ENCODE measurements at places on chromosomes 1 and 21. TPM values are rescaled to one million over a fixed set of nuclear protein-coding genes. Genes with fewer than 3 reads are reported as not detected.

DNA sequence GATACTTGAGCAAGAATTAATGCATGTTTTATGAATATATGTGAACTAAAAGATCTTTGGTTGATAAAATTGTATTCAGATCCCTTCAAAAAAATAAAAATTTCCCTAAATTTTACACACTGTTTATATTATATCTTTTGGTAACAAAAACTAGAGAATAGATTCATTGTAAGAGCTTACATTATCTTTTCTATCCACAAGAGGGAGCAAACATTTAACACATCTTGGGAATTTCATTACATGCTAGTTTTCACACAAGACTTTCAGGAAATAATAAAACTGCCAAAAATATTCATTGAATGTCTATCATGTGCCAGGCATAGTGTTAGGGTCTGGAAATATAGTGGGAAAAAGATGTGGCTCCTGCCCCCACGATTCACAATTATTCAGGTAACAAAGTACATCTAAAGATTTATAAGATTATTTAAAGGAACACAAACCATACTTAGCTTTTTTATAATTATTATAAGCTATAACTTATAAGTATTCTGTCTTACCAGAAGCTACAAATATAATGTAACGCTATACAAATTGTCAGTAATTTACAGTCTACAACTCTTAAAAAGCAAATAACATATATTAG is 30.6 kb downstream of the FAF1 start:
- H3K27ac ChIP-seq, result no peak overlapping the region
- H3K4me3 ChIP-seq, result no peak overlapping the region
- no peak for DNase-seq
- H3K4me1 ChIP-seq, result no peaks in the 10 kb centered on the region
- no peaks in the 10 kb centered on the region for H3K36me3 ChIP-seq
- H3K27me3 ChIP-seq, result no peaks in the 10 kb centered on the region

DNA sequence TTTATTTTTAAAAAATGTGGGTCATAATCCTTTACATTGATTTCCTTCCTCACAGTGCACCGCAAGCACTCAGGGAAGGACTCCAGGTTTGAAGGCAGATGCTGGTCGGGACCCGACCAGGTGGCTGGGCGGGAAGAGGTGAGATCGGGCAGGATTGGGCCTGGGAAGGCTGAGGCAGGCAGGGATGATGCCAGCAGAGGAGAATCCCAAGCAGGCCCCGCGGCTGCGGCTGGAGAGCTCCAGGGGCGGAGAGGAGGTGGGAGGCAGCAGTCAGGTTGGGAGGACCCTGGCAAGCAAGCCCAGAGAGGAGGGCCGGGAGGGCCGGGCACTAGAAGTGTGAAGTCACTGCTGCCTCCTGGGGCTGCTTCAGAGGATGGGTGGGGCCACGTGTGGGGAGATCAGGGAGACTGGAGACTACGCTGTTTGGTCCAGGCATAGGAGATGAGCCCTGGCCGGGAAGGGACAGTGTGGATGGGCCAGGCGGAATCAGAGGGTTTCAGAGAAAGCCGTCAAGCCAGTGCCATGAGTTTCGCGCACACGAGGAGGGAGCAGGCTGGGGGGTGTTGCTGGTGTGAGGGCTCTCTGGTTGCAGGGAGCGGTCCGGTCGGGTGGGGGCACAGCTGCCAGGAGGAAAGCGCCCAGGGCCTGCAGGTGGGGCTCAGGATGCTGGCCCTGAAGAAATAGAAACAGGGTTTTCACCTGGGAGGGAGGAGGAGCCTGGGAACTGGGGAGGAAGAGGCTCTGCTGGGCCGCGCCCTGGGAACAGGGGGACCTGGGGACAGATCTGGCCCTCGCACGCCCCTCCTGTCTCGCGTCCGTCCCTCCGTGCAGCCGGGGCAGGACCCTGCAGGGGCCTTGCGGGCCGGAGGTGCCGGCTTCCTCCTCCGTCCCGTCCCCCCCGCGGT is 888 bp upstream of the COL18A1 start:
- peak overlapping the region; percentile 73 for H3K4me3 ChIP-seq
- peaks cover 7% of the 10 kb centered on the region for H3K36me3 ChIP-seq
- peaks cover 27% of the 10 kb centered on the region for H3K27me3 ChIP-seq
- H3K27ac ChIP-seq, result peak overlapping the region; percentile 78
- H3K4me1 ChIP-seq, result peaks cover 40% of the 10 kb centered on the region

- 0 out of 2 replicates have a peak, but pooled peaks cover 4% of the 10 kb centered on the region for H3K27me3 ChIP-seq
- H3K4me1 ChIP-seq, result 0 out of 2 replicates have a peak, but pooled peaks cover 2% of the 10 kb centered on the region
- no peak overlapping the region for H3K27ac ChIP-seq
- DNase-seq, result peak; percentile 87
Measured at GRCh38 chr1:31181515-31182343, 58.0 kb downstream of the NKAIN1 start.

DNA sequence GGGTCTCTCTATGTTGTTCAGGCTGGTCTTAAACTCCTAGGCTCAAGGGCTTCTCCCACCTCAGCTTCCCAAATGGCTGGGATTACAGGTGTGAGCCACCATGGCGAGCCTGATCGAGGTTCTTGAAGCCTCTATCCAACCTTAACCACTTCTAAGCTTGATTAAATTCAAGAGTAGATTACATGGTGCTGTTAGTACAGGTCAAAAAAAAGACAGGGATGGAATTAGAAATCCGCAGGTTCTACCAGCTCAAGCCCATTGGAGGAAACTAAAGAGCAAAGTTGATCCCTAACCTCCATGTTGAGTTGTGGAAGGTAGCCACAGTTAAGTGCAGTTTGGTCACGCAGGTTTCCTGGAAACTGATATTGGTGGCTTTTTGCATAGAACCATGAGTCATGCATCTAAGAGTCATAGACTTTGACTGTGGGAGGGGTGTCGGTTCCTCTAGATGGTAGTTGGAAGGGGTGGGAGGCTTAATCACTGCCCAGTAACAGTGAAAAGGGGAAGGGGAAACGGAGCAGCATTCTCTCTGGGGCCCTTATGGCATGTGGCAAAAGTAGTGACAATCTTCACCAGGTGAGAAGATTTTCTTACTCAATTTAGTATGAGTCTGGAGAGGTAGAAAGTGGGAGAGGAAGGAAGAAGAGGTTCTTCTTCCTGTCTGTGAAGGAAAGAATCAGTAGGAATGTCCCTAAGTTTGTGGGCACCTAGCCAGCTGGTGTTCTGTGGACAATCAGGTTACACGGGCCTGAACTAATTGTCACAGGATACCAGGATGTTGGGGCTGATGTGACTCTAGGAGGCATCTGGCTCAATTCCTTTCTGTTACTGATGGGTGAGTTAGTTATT is 7.0 kb downstream of the CD53 start:
- H3K36me3 ChIP-seq, result no peaks in the 10 kb centered on the region
- no peak overlapping the region for H3K27ac ChIP-seq
- peaks cover 5% of the 10 kb centered on the region for H3K27me3 ChIP-seq
- H3K4me1 ChIP-seq, result no peaks in the 10 kb centered on the region
- no peak overlapping the region for H3K4me3 ChIP-seq

DNA sequence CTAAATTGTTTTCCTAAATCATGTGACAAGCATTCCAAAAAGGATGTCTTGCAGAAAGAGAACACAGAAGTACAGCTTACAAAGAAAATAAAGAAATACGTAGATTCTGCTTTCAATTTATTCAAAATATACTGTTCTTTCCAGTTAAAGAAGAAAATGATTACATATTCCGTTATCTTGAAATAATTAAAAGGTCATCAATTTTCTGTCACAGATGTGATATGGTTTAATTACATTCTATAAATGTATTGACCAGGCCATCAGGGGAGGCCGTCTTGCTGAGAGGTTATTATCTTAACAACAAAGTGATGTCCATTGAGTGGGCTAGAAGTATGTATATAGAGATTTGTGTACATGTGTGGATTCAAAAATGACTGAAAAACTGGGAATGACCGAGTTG is 432.9 kb downstream of the SETD4 start:
- H3K36me3 ChIP-seq, result no peaks in the 10 kb centered on the region
- peaks cover 34% of the 10 kb centered on the region for H3K4me1 ChIP-seq
- no peak overlapping the region for H3K4me3 ChIP-seq
- no peak for DNase-seq
- no peaks in the 10 kb centered on the region for H3K27me3 ChIP-seq

DNA sequence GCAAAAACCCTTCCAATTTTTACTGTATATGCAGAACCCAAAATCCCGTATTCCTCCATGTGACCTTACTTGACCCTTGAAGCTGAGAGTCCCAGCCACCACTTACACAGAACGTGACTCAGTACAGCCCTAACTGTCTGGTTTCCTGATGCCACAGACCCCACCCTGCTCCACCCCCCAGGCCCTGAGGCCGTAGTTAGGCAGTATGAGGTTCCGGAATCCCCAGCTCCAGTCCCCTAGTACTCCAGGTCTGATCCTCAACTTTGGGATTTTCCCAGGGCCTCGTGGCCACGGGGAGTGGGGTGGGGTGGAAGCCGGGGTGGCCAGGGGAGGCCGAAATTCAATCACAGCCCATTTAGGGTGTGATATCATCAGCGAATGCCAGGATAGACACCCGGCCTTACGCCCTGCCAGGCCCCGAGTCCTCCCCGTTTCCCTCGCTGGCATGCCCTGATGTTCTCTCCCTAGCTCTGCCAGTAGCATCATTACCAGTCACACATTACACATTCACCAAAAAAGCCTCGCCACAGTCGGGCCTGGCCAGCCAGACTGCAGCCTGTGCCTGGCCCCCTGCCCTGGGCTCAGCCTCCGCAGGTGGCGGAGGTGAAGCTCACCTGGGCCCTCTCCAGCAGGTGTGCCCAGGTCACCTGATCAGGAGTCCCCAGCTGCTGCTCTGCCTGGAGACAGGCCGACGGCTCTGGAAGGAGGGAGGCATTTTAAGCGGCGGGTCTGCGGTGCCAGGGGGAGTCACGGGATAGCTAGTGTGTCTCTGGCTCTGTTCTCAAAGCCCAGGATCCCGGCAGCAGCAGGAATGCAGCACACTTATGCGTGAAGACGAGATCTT is 70.8 kb downstream of the SCCPDH start:
- DNase-seq, result peak; percentile 59
- peak overlapping the region; percentile 64 for H3K27ac ChIP-seq
- peaks cover under 1% of the 10 kb centered on the region for H3K27me3 ChIP-seq
- H3K4me3 ChIP-seq, result no peak overlapping the region
- peaks cover 47% of the 10 kb centered on the region for H3K4me1 ChIP-seq
- H3K36me3 ChIP-seq, result no peaks in the 10 kb centered on the region

GRCh38 chr1:184620469-184620868 is 134.2 kb downstream of the EDEM3 start:
- no peaks in the 10 kb centered on the region for H3K36me3 ChIP-seq
- no peak for DNase-seq
- no peak overlapping the region for H3K27ac ChIP-seq
- H3K4me1 ChIP-seq, result peaks cover 4% of the 10 kb centered on the region
- H3K4me3 ChIP-seq, result no peak overlapping the region

GRCh38 chr1:32392325-32392724 is 1.9 kb downstream of the BSDC1 start:
- H3K4me1 ChIP-seq, result peaks cover 12% of the 10 kb centered on the region
- no peak overlapping the region for H3K4me3 ChIP-seq
- no peaks in the 10 kb centered on the region for H3K27me3 ChIP-seq
- DNase-seq, result no peak

DNA sequence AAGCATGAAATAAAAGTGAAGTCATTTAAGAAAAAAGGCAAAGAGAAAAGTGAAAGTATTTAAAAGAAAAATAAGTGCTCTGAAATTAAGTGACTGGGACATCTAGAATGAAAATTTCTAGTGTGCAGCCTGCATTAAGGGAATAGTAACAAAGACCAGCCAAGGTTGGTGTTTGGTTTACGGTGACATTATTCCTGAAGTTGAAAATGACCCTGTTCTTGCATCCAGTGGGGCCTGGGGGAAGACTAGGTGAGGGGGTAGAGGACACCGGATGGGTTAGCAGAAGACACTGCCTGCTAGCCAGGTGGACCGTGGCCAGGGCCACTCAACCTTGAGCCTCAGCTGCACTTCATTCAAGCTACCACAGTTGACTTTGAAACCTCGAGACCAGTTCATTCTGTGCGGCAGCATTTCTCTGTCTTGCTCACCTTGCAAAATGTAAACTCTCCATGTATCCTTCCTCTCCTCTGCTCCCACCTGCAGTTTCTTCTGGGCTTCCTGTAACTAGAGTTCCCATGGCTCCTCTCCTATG is 14.3 kb upstream of the KCNK1 start:
- 0 out of 2 replicates have a peak, but pooled peaks cover 2% of the 10 kb centered on the region for H3K4me1 ChIP-seq
- H3K36me3 ChIP-seq, result no peaks in the 10 kb centered on the region
- DNase-seq, result no peak
- H3K27me3 ChIP-seq, result peaks cover 13% of the 10 kb centered on the region
- no peak overlapping the region for H3K4me3 ChIP-seq

DNA sequence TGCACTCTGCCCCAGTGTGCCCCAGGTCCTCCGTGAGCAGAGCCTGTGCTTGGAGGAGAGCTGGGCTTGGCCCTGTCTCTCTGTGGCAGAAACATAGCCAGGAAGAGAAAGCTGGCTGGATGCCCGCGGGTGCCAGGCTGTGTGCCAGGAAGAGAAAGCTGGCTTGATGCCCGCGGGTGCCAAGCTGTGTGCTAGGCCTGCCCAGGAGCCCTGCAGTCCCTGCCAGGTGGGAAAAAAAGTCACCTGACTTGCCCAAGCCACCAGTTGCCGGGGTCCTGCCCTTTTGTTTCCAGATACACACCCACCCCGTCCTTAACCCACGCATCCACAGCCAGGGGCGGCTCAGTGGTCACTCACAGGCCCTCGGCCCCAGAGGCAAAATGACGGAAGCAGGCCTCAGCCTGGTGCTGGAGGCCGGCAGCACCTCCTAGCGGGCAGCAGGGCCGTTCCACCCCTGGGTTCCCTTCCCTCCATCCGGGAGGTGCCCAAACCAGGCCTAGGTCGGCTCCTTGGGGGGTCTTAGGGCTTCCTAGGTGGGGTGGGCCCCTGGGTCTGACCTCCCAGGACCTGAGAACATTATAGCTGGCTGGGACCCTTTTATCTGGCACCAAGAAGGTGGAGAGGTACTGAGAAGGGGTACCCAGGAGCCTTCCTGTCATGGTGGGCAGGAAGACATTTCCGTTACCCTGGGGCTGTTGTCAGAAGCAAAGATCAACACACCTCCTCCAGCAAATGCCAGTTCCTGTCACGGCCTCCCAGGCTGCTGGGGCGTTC is 9.1 kb downstream of the ITGB2 start:
- no peak overlapping the region for H3K27ac ChIP-seq

GRCh38 chr1:247330548-247331171 is 1.0 kb downstream of the ZNF496 start:
- no peaks in the 10 kb centered on the region for H3K27me3 ChIP-seq
- DNase-seq, result no peak
- peak overlapping the region; percentile 85 for H3K4me3 ChIP-seq
- peaks cover 45% of the 10 kb centered on the region for H3K36me3 ChIP-seq
- H3K4me1 ChIP-seq, result peaks cover 40% of the 10 kb centered on the region

The BRDT gene
- total RNA-seq, result 0.13 TPM

The FCAMR gene
- total RNA-seq, result not detected

The BLZF1 gene
- 10.8 TPM for total RNA-seq

The FCRL2 gene
- not detected for total RNA-seq

The PRDM16 gene
- total RNA-seq, result 1.1 TPM

The CA14 gene
- 35.3 TPM for total RNA-seq

The FAM72D gene
- 12.9 TPM for total RNA-seq
